ENCODE measurements at places on chromosomes 12 and 14.

GRCh38 chr12:114671443-114672411, 12.2 kb downstream of the TBX3 start:
- no peak for DNase-seq

DNA sequence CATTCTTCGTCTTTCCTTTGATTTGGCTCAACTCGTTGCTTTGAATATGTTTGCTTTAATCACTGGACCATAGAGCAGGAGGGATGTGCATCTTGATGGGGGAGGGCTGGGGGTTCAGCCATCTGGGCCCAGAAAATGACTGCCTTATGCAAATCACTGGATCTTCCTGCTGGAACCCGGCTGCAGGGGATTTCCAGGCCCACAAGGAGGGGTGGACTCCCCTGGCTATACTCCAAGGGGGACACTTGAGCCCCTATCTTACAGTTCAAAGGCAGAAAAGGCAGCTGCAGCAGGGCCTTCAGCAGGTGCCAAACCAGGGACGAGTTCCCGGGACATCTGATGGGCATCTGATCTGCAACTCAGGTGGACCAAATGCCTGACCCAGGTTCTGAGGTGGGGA, 122.5 kb downstream of the DICER1 start:
- DNase-seq = no peak

DNA sequence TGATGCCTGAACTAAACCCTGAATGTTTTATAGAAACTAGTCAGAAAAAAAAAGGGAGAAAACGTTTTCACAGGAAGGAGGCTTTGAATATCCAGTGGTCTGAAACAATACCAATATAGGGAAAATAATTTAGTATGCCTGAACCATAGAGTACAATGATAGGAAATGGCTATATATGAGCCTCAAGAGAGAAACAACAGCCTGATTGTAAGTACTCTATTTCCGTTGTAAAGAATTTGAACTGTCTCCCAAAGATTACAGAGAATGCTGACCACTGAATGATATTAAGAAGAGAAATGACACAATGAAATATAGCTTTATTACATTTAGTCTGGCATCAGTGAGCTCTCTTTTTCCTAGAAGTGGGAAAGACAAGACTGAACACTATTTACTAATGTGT, 5.5 kb upstream of the GABARAPL1 start:
- no peak for DNase-seq

DNA sequence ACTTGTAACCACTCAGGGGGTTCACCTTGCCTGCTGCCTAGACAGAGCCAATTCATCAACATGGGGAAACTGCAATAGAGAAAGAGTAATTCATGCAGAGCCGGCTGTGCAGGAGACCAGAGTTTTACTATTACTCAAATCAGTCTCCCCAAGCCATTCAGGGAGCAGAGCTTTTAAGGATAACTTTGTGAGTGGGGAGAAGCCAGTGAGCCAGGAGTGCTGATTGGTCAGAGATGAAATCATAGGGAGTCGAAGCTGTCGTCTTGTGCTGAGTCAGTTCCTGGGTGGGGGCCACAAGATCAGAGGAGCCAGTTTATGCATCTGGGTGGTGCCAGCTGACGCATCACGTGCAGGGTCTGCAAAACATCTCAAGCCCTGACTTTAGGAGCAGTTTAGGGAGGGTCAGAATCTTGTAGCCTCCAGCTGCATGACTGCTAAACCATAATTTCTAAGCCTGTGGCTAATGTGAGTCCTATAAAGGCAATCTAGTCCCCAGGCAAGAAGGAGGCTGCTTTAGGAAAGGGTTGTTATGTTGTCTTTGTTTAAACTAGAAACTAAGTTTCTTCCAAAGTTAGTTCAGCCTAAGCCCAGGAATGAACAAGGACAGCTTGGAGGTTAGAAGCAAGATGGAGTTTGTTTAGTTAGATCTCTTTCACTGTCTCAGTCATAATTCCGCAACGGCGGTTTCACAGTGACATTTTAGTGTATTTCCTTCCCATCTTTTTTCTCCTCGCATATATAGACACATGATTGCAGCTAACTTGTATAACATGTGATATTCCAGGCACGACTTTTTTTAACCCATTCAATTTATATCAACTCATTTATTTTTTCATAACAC, 68.9 kb upstream of the NCOR2 start:
- DNase-seq = peak; percentile 60

DNA sequence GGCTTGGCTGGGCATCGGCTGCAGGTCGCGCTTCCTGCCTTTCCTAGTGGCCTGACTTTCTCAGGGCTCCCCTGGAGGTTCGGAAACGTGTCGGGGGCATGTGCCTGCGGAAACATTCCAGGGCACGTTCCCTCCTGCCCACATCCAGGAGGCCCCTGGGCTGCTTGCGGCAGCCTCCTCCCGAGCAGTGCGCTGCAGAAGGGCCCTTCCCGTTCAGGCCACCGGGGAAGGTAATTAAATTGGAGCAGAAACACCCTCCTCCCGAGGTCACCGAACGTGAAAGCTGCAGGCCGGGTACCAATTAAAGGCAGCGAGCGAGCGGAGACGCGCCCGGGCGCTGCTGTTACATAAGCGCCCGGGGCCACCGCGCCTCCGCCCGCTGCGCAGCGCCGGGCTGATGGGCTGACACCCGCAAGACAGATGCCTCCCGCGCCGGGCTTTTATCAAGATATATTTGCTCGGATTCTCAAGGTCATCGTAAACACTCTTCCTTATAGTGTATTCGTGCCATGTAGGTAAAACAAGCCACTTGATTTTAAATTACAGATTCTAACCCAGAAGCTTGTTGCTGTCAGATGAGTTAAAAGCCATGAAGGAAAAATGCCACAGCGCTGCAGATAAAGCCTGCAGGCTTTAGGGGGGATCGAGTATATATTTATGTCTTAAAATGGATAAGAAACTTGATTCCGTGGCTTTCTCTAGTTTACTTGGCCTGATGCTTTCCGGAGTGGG, 31.4 kb downstream of the SSPN start:
- no peak for DNase-seq

DNA sequence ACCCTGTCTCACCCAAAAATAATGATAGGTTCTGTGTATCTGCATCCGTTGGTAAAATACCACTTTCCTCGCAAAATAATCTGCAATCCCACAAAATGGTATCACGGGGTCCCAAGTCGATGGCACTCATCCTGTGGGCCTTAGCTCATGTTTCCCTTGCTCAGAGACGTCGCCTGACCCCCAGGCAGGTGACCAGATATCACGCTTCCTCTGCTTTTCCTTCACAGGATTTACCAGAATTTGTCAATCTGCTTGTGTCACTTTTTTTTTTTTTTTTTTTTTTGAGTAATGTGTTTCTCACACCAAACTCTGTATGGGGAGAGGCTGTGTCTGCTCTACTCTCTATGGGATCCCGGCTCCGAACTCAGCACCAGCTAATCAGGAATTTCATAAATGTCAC, 162.7 kb downstream of the PRKCH start:
- no peak for DNase-seq

DNA sequence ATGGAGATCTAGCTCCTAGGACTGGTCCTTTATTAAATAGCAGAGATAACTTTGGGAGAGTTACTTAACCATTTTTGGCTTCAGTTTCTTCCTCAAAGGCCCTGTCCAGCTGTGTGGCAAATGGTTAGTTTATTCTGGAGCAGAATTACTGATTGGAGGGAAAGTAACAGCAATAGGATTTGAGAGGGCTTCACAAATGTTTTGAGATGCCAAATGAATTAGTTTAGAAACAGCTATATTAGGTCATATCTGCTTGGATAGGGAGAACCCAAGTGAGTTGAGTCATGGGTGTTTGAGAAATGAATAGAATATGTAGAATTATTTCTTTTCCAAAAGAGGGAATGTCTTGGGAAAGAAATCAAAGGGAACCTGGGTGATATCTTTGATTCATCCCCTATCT, 17.5 kb downstream of the RASSF3 start:
- DNase-seq = peak; percentile 81

- DNase-seq = no peak
These were observed 92.8 kb upstream of the PLXNC1 start for GRCh38 chr12:94055528-94055927.

DNA sequence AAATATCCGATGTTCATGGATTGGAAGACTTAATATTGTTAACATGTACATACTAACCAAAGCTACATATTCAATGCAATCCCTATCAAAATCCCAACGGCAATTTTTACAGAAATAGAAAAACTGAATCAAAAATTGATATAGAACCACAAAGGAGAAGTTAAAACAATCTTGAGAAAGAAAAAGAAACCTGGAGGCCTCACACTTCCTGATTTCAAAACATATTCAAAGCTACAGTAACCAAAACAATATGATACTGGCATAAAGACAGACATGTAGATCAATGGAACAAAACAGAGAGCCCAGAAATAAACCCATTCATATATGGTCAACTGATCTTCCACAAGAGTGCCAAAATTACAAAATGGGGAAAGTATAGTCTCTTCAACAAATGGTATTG, 5.4 kb upstream of the PELI2 start:
- DNase-seq = no peak

DNA sequence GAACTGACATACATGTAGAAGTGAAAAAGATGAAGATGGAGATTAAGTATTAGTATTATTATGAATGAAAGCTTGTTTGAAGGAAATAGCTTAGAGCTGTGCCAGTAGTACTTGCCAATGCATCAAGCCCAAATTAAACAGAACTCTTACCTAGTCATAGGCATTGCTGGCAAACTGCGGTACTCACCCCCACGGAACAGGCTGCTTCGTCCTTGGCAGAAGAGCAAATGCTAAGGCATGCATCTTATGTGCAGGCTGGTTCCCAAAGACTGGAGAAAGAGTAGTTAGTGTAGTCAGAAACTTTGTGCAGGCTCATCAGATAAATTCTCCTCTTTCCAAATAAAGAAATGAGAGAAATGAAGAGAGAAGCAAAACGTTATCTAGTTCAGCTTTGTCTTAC, 134.8 kb downstream of the CCDC59 start:
- no peak for DNase-seq

DNA sequence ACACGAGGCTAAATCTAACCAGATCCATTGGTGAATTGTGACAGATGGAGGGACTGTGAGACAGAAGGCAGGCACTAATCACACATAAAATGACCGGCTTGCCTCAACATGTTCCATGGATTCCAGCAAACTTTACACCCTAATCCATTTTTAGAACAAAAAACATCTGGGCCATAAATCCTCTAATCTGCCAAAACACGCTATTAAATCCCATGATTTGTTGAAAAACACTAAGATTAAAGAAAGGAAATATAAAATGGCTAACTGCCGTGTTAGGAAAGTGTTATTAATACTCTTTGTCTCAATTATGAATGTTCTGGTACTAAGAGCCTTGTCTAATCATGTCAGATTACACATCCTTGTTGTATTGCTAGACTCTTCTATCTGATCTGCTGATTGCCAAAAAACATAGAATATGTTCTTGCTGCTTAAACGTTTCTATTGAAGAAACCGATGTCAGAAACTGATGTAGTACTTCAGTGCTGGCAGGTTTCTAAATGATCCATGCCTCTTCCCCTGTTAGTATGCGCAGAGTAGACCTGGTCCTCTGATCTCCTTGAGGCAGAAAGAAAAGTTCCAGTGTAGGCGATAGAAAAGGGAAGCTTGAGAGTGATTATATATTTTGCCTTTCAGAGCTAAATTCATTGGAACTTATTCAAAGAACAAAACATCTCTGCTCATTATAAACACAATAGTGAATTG, 384.9 kb downstream of the SOX5 start:
- DNase-seq = no peak

DNA sequence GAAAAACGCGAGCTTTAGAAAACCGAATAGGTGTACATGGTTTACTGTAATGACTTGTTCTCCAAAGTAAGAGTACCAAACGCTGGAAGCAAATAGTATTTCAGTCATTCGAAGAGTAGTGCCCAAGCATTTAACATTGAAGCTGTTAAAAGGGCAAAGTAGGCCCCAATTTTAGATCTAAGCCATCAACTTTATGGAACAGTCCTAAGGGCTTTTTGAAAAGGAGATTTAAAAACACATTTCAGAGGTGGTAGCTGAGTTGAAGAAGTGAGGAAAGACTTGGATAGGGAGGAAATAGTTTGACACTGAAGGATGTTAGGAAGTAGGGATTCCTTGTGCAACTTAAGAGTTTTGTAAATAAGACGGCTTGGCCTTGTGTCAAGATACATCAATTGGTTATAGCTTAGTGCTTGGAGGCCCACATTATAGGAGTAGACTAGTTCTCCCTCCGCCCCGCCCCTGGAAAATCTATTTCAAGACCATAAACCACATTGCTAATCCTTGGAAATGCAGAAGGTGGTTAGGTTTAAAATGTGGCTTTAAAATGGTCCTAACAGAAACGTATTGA, 783 bp upstream of the TUBA1B start:
- DNase-seq = peak; percentile 62

GRCh38 chr12:106685381-106685780, 89.1 kb upstream of the RIC8B start:
- no peak for DNase-seq

DNA sequence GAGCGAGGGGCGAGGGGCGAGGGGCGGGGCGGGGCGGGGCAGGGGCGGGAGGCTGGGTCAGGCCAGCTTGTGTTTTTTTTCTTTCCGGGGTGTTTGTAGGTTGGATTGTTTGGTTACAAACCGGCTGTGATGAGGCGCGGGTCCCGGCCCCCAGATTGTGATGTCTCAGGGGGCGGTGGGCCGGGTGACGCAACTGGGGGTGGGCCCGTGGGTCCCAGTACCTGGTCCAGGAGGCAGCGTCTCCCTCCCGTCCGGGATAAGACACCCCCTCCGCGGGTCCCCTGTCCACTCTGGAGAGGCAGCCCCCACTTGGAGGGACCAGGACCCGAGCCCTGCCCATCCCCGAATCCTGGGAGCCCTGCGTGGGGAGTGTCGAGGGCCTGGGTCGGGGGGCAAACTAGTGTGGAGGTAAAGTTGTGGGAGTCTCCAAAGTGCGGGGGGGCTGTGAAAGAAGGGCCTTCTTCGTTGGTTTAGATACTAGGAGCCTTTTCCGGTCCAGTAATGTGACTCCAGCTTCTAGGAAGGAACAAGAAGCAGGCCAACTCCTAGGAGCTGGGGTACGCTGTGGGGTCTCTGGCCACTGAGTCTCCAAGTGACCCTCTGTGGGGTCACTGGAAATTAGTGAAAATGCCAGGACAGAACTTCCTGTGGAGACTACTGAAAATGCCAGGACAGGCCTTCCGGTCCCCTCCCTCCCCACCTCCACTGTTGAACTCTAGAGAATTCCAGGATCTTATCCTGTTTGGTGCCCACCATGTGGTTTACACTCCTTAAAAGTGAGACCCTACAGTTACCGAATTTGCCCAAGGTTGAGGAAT, 579 bp upstream of the CLMN start:
- no peak for DNase-seq
